SW480 (cell line): ENCODE measurements at places on chromosomes 7 and 10.

- no peak for DNase-seq
Observed at GRCh38 chr10:97176226-97176625, 9.5 kb downstream of the SLIT1 start.

- DNase-seq, result no peak
Observed at GRCh38 chr7:102859084-102859798, 53.6 kb upstream of the LRRC17 start.

DNA sequence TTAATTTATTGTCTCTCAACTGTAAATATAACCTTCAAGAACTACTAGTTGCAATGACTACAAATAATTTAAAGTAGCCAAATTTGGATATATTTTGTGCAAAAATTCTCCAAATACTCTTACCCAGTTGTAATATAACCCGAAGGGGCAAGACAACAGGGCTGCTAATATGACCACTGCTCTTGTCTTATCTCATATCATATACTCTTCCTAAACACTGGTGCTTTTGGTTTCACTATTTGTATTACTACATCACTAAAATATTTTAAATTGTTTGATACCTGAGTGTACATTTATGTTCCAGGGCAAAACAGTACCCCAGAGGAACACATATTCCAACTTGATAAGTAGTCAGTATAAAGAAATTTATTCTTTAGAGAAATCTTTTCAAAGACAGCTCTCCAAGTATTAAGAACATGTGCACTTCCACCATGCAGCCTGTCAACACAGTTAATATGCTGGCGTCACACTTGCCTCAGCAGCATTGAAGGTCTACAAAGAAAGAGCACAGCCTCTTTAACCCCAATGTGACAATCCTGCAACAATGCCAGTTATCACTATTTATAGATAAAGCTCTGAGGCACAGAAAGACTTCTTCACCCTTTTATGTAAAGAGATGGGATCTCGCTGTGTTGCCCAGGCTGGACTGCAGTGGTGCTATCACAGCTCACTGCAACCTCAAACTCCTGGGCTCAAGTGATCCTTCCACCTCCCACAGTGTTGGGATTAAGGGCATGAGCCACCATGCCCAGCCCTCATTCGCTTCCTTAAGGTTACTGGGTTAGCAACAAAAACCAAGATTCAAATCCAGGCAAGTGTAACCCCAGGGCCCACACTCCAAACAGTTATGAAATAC is 37.8 kb downstream of the RHEB start:
- no peak for DNase-seq

- DNase-seq, result no peak
Observed at GRCh38 chr7:61111-61510, 131.3 kb upstream of the FAM20C start.

GRCh38 chr10:21724020-21724589 is 190.1 kb downstream of the MLLT10 start:
- DNase-seq, result no peak

DNA sequence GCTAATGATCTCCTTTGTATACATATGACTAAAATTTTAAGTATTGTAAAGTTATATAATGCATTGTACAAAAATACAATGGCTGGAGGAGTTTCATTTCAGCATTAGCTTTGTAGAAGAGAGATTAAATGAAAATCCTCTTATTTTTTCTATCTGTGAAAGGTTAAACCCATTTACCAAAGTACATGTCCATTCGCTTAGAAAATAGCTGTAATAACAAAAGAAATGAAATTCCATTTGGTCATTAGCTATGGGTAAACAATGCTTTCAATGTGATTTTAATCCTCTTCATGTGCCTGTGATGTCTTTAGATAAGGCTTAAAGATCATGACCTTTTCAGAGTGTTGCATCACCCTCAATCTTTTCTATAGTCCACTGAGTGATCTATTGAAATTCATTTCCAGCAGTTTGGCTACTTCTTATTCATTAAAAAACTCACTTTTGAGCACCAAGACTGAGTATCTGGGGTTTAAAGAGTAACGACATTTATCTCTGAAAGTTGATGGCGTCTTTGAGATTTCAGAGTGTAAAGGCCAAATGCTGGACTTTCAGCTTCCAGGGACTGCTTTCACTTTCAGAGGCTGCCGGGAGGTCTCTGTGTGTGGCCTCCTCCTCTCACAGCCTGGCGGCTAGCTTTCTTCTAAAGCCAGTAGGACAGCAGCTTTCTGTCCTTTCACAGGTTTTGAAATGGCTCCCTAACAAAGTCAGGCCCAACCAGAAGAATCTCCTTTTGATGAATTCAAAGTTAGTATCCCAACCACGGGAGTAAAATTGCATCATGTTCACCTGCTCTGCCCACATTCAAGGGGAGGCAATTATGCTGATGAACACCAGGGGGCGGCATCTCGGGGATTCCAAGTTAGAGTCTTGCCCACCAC is 701.4 kb upstream of the COBL start:
- DNase-seq, result peak; percentile 67
